ENCODE measurements at places on chromosomes 12 and 14.

- no peak for DNase-seq
Observed at GRCh38 chr12:109944561-109945359, 44.7 kb downstream of the TCHP start.

- no peak for DNase-seq
Observed at GRCh38 chr12:40892528-40892927, 200.3 kb downstream of the CNTN1 start.

DNA sequence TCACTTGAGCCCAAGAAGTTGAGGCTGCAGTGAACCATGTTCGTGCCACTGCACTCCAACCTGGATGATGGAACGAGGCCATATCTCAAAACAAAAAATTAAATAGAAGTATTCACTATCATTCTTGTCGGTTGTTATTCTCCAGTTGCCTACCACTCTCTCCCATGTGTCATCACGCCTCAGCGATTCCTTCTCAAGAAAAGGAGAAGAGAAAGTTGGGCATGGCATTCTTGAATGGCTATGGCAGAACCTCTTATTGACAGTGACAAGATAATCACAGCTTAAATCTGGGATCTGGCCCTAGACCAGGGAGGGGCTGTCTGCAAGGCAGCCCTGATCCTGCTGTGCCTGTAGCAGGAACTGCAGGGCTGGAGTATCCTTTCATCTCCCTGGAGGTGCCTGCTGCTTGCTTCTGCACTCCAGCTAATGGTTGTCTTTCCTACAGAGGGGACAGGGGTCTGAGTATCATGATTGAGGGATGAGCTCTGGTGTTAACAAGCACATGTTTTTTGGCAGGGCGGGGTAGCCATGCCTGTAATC lies 12.8 kb upstream of the MLEC start:
- no peak for DNase-seq

GRCh38 chr14:69647213-69647612 lies 35.8 kb downstream of the SUSD6 start:
- DNase-seq = peak; percentile 57

DNA sequence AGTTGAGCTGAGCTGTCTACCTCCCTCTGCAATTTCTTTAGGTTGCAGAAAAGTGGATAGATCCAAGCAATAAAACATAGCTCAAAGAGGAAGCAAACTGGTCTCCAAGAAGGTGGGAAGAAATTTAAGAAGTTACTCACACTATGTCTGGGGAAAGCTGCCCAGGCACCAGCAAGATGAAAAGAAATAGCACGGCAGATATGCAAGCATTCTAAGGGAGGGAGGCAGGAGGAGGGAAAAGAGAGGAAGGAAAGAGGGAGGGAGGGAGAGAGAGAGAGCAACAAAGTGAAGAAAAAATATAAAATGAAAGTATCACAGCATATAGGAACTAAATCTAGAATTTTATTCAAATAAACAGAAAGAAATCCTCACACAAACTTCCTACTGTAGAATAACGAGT lies 240.7 kb downstream of the APAF1 start:
- DNase-seq = no peak

DNA sequence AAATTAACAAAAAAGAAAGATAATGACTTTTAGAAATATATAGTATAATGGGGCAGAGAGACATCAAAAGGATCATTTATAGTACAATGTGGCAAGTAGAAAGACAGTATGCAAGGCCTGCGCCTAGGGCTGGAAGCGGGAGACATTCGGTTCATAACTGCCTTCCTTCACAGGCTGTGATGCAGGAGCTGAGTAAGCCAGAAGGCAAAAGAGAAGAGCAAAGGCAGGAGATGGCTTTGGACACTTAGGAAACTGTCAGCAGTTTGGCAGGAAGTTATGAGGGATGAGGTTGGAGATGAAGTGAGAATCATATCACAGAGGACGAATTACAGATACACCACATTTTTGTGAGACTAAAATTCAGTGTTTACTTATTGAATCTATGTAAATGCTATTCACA lies 97.8 kb downstream of the EPS8 start:
- DNase-seq = no peak

DNA sequence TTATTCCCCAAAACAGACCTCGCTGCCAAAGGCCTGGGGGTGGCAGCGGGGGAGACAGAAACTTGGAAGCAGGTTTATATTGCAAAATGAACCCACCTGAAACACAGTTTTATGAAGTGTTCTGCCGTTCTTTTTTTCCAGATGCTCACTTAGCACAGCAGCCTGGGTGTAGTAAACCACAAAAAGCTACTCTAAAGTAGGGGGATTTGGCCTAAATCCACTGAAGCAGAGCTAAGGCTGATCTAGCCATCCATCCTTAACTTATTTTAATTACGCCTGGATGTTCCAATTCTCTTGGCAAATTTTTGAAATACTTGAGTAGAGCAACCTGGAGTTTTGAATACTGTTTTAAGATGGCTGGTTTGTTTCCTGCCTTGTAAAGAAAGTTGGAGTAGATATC lies 121.2 kb downstream of the GPR135 start:
- DNase-seq = no peak

All from hematopoietic multipotent progenitor cell treated with erythropoietin and hydrocortisone succinate and interleukin-3 and kit ligand, for 6 days (in vitro differentiated cells).